ENCODE measurements at places on chromosomes 5 and 9. TPM values are rescaled to one million over a fixed set of nuclear protein-coding genes. Genes with fewer than 3 reads are reported as not detected.
A peak's percentile ranks its signal among the peaks of the same experiment; 100 is the strongest.

RNF145 gene
- total RNA-seq, result 84.2 TPM

PCDHGA11 gene
- 3.2 TPM for total RNA-seq

HSPB3 gene
- not detected for total RNA-seq

GRCh38 chr9:107684224-107684623 lies 194.7 kb upstream of the KLF4 start:
- DNase-seq, result peak; percentile 22

- no peak for DNase-seq
Observed at GRCh38 chr9:97753364-97753763, 56.2 kb upstream of the XPA start.

GRCh38 chr5:84635235-84636055 lies 250.8 kb upstream of the EDIL3 start:
- DNase-seq, result no peak

- no peak for DNase-seq
Observed at GRCh38 chr9:111740739-111741138, 54.0 kb downstream of the SHOC1 start.

GRCh38 chr5:157772127-157772526 lies 28.6 kb downstream of the LSM11 start:
- no peak for DNase-seq

PITX1 gene
- total RNA-seq, result 87.7 TPM

- no peak for DNase-seq
Observed at GRCh38 chr9:84481636-84482218, 141.2 kb upstream of the SLC28A3 start.

- no peak for DNase-seq
Observed at GRCh38 chr5:139251695-139252288, 41.7 kb upstream of the MATR3 start.

GRCh38 chr9:108269371-108269770 lies 586.4 kb downstream of the ACTL7B start:
- DNase-seq, result no peak

GRCh38 chr5:1106385-1107166 lies 5.3 kb downstream of the SLC12A7 start:
- no peak for DNase-seq

DNA sequence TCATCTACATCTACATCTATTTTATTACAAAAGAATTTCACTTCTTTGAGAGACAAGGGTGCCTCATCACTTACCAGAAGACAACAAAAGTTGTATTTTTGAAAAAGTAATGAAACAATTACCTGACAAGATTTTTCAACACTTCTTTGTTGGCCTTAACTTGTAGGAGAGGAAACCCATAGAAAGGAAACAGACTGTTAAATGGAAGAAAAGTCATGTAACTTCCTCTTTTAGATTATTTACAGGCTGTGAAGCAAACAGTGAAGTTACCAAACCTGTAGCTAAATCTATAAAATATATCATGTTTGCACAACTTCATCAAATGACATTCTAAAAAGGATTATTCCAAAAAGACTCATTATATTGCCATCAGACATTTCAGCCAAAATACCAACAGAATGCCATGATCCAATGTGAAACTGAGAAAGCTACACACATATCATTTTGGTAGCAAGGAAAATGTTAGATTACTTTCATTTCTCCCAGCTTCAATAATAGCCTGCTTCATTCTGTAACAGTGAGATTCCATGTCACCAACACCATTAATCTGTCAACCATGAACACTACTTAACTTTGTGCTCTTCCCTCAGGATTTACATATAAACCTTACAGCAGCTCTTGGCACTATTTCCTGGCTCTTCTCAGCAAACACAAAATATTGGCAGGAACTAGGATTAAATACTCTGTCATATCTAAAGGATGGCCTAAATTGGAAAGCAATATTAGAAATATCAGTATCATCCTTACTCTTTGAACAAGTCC lies 122.5 kb downstream of the MCTP1 start:
- no peak for DNase-seq

MEIKIN gene
- not detected for total RNA-seq

- DNase-seq, result peak; percentile 41
Observed at GRCh38 chr5:91219803-91220371, 163.2 kb downstream of the ARRDC3 start.

DNA sequence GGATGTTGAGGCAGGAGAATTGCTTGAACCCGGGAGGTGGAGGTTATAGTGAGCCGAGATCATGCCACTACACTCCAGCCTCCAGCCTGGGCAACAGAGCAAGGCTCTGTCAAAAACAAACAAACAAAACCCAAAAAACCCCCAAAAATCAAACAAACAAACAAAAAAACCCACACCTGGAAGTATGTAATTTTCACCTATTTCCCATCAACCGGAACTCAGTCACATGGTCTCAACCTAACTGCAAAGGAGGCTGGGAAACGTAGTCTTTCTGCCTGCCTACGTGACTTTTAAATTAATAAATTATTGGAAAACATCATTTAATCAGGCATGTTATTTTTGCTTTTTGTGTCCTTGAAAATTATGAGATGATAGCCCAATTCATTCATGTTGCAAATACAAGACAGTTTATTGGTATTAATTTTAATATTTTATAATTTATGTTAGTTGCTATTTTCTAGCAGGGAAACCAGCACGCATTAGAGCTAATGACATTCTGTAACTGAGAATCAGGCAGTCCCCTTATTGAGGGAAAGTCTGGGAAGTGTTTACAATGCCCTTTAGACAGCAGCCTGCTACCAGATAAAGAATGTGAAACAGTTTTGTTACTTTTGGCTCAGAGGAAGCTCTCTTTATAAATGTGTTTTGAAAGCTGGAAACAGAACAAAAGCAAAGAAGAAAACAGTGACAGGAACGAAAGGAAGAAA lies 110.3 kb downstream of the NXNL2 start:
- DNase-seq, result no peak

DNA sequence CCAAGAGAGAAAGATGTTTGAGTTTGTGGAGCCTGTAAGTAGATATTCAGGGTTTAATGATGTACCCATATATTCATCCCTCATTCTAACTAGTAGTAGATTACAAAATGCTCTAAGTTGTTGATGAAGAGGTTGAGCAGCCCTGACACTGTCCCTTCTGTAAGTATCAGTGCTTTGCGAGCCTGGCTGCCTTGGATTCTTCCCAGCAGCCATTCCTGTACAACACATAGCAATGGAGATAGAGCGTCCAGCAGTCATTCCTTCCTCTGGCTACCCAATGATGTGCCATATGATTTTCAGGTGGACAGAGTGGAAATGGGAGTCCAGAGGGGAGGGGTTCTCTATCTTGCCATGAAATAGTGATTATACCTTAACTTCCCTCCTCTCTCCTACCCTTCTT lies 124.1 kb downstream of the ARHGAP26 start:
- DNase-seq, result no peak

- peak; percentile 10 for DNase-seq
Observed at GRCh38 chr9:95815133-95815532, 60.4 kb upstream of the ERCC6L2 start.

ARHGEF39 gene
- 0.13 TPM for total RNA-seq

GRCh38 chr5:77356740-77357139 lies 135.4 kb downstream of the WDR41 start:
- DNase-seq, result peak; percentile 56

SPINK4 gene
- not detected for total RNA-seq

GPR151 gene
- total RNA-seq, result not detected

GRCh38 chr9:138102246-138103051 lies 224.9 kb downstream of the CACNA1B start:
- DNase-seq, result no peak

ZBED3 gene
- 0.53 TPM for total RNA-seq

- DNase-seq, result no peak
Observed at GRCh38 chr9:8315211-8315610, 515.6 kb upstream of the DMAC1 start.

- peak; percentile 80 for DNase-seq
Observed at GRCh38 chr5:121982146-121982892, 20.5 kb downstream of the SRFBP1 start.

GRCh38 chr5:14767053-14767452 lies 102.5 kb downstream of the OTULIN start:
- no peak for DNase-seq

DNAI1 gene
- total RNA-seq, result not detected

DNA sequence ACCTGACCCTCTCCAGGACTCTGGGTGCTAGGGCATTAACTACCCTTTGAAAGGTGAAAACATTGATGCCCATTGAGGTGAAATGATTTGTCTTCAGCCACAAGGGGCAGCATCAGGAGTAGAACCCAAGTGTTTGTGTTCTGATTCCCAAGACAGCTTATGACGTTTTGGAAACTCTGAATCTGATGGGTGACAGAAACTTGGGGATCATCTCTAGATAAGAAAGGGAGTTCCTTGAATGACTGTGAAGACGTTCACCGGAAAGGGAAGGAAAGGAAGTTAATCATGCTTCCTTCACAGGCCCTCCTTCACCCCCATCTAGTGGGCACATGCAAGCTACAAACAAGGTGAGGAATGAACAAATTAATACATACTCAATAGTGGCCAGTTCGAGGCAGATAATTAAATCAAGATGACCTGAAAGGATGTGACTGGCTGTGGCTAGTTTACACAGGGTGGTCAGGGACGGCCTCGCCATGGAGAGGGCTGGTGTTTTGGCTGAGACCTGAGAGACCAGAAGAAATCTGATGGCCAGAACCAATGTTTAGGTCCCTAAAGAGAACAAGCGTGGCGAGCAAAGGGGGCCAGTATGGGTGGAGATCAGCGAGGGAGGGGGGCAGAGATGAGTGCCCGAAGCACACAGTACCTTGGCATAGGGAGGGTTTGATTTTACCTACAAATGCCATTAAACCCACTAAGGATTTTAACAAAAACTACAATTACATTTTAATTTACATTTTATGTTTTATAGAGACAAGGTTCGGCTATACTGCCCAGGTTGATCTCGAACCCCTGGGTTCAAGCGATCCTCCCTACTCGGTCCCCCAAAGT lies 937 bp upstream of the SLC26A2 start:
- DNase-seq, result peak; percentile 85

GLDC gene
- total RNA-seq, result not detected

PIP5KL1 gene
- total RNA-seq, result 2.1 TPM

DNA sequence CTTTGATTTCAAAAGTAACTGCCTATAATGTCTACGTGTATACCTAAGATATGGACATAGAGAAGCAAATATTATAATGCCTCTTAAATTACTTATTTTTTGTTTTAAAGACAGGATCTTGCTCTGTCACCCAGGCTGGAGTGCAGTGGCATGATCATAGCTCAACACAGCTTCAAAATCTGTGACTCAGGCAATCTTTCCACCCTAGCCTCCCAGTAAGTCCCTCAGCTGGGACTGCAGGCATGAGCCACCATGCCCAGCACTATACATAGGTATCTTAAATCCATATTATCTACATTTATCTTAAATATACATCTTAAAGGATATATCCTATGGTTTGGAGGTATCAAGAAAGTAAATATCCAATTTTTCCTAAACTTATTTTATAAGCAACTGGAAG lies 261.2 kb downstream of the ARL15 start:
- no peak for DNase-seq

DNA sequence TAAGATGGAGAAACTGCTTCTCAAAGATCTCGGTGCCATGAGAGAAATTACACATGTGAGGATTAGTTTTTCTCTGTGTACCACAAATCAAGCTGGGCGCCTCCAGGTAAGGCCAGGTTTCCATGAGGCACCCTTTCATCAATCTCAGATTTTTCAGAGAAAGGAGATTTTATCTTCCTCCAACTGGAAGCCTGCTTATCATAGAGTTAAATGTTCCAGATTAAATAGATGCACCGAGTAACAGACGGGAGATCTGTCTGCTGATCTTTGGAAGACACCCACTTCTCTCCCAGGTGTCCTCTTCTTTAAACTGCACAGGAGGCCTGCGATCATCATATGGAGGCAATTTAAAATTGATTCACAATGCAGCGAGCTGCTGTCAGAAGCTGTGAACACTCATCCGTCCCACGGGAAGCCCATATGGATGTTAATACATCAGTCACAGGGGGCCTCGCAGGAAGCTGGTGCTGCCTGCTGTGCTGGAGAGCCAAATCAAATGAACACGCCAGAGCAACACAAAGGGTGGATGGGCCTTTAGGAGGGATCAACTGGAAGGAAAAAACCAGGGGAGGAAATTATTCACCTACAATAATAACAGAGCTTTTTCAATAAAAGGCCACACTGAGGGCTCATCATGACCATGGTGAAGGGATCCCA lies 93.3 kb downstream of the TLE1 start:
- no peak for DNase-seq

ADGRD2 gene
- not detected for total RNA-seq

GRCh38 chr5:143966280-143966679 lies 154.3 kb downstream of the HMHB1 start:
- no peak for DNase-seq

ARL10 gene
- total RNA-seq, result 5.2 TPM

DNA sequence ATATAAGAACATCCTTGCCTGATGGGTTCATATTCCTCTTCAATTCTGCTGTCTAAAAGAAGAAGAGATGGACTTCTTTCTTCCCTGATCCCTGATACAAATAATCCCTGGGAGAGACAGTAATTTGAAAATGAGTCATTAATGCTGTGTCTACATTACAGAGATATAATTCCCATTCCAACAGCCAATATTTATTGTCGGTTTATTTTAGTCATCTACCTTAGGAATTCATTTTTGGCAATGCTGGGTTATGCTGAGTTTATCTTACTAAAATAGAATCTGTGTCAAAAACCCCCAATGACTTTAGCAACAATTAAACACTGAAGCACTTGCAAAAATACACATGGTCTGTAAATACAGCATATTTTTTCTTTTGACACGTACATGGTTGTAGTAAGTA lies 23.9 kb downstream of the ZNF474 start:
- DNase-seq, result peak; percentile 76

DNA sequence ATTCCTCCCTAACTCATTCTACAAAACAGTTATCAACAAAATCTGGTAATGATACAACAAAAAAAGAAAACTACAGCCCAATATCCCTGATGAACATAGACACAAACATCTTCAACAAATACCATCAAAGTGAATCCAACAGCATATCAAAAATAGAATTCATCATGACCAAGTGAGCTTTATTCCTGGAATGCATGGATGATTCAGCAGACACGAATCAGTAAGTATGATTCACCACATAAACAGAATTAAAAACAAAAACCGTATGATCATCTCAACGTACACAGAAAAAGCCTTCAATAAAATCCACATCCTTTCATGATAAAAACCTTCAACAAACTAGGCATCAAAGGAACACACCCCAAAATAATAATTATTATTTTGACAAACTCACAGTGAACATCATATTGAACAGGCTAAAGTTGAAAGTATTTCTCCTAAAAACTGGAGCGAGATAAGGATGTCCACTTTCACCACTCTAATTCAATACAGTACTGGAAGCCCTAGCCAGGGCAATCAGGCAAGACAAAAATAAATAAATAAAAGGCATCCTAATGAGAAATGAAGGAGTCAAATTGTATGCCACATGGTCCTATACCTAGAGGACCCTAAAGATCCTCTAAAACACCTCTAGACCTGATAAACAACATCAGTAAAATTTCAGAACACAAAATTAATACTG lies 305.1 kb upstream of the RGMB start:
- DNase-seq, result peak; percentile 91

DNA sequence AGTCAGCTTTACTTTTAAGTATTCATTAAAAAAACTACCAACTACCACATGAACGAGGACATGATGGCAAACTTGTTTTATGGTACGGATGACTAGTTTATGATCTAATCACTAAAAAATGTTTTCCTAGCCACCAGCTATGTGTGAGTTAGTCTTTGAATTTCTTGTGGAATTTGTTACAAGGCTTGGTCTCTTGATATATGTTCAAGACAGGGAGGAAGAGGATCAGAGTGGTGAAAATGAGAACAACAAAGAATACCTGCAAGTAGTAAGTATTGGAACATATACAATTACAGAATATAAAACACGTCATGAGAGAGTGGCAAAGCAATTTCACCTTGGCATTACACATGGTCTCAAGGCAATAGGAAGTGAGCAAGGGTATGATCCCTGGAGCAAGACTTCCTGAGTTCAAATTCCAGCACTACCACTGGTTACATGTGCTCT lies 548.6 kb upstream of the TLE4 start:
- peak; percentile 98 for DNase-seq
